ENCODE measurements at places on chromosomes 5 and 9.
A peak's percentile ranks its signal among the peaks of the same experiment; 100 is the strongest.

- DNase-seq = no peak
Observed at GRCh38 chr5:32342656-32343055, 29.9 kb upstream of the MTMR12 start.

DNA sequence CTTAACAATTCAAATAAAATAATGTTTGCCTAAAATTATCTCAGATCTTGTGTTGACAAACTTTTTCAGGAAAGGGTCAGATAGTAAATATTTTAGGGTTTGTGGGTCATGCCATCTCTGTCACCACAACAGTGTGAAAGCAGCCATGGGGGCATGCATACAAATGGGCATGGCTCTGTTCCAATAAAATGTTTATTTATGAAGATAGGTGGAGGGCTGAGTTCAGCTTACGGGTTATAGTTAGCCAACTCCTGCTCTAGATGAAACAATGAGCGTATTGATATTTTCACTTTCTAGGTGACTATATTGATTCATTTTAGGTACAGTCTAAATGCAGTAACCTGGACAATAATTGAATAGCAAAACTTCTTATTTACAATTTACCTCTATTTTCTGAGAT, 533.8 kb upstream of the CLINT1 start:
- DNase-seq = no peak

GRCh38 chr9:132978451-132979131, at the start of gene GFI1B:
GFI1B (plus strand) TSS chr9:132978694; CDS start chr9:132986679, 7,985 bp downstream.
- no peak for DNase-seq

GRCh38 chr5:149268928-149269557, 2.6 kb upstream of the AFAP1L1 start:
- peak; percentile 66 for DNase-seq

DNA sequence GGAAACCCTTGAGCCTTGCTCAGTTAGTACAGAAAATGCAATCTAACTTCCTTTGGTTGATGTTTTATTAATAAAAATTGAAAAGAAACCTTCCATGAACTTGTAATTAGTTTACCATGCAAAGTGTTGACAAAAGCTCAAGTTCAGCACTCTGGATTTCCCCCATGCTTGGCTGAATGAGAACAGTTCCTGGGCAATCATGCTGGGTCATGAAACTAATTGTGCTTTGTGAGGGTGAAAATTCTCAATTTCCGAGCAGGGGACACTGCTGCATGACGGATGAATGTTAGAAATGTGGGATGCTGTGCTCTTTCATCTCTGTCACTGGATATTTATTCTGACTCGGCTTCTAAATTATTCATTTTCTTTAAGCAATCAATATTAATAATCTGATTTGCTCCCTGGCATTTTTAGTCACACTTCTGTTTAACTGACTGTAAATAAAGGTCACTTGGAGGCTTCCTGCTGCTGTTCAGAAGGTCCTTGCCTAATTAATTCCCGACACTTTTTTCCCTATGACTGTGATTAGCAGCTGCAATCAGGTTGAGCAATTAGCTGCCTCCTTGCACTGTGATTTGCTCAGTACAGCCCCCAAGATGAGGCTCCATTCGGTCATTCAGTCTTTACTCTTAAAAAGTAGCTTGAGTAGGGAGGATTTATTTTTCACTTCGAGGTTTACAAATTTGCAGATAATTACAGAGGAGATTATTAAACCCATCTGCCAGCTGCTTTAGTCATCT, 678.1 kb upstream of the ZNF608 start:
- no peak for DNase-seq

DNA sequence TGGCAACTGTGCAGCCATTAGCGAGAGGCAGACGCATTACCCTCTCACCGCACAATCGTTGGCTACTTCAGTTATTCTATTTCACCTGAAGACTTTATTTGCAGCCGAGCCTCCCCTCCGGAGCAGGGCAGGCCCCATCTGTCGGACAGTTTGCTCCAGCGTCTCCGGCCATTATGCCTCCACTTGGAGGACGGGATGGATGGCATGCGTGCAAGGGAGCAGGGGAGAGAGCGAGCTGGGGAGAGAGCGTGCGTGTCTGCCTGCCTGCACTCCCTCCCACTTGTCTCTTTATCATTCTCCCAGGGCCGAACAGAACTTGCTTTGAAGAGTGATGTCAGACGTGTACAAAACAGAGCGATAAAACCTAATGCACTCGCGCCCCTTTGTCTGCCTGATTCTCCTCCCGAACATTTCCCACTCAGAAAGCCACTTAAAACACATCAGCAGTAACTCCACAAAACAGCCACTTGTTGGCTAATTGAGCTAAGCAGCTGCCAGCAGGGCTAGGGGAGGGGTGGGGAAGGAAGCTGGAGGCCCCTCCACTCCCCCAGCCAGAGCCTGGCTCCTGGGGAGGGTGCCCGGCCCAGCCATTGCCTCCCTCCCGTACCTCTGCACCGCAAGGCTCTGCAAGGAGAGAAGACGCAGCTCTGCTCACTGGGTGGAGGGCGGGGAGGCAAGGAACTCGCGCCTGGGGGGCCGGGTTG, 43.4 kb upstream of the FUBP3 start:
- DNase-seq = no peak

DNA sequence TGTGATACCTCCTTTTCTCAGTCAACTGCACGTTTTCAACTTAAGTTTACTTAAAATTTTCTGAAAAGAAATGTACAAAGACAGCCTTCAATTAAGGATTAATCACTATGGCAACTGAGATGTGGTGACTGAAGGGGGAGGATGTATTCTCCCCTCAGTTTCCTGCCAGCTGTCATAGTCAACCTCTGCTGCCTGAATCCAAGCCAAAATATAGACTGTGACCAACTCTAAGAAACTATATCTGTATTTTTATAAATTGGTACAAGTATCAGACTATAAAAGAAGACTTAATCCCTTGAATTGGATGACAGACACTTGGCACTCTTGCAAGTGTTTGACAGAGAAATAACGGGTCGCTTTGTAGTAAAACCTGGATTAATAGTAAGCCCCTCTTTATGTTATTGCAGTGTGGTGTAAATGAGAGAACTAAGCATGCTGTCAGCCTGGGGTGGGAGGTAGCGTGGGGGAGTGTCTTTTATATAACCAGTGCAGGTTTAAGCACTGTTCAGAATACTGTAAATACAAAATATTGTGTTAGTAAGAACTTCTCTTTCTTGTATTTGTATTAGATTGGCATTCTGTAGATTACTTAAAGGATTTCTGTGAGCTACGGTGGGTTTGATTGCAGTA, 106.4 kb downstream of the ERCC6L2 start:
- DNase-seq = no peak

GRCh38 chr5:80246001-80246758, 9.7 kb downstream of the SERINC5 start:
- no peak for DNase-seq

DNA sequence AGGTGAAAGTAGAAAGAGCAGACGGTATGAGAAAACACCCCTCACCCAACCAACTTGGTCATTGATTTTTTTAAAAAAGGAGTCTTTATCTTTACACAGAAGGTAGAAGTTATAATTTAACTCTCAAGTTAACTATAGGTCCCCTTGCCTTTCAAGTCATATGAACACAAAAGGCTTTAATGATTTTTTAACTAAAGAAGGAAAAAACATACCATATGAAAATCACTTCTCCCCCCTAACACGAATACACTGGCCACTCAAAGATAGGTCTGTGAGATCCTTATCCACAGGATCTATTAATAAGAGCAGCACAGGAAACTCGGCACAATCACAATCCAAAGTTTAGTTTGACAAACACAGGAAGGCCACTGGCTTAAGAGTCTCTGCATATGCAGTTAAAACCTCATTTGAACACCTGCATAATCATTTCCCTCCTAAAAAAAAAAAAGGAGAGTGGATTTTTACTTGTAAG, 138.0 kb downstream of the ENC1 start:
- DNase-seq = no peak

- no peak for DNase-seq
Observed at GRCh38 chr9:121756474-121757280, 105.2 kb downstream of the DAB2IP start.

DNA sequence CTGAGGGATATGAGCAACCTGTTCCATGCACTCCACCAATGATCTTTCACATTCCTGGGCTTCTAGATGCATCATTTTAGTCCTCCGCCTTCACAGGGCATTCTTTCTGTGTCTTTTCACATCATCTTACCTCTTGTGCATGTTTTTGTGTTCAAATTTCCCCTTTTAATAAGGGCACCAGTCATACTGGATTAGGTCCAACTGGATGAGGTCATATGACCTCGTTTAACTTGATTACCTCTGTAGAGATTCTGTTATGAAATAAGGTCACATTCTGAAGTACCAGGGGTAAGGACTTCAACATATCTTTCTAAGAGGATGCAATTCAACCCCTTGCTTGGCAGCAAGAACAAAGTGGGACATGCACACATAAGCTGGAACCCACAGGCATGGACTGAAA, 335.3 kb upstream of the TLE4 start:
- no peak for DNase-seq

DNA sequence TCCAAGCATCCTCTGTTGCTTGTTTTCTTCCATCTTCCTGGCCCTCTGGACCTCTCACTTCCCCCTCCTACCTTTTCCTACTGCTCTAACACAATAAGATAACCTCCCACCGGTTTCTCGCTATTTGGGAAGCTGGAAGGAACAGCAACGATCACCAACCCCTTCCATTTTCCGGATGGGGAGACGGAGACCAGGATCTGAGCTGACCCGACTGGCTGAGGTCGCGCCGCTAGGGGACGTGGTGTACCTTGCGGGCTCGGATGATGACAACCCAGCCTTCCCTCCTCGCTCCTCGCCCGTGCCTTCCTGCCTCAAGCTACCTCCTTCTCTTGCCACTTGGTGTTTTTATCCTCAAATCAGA, 1.9 kb downstream of the LPAR1 start:
- no peak for DNase-seq

DNA sequence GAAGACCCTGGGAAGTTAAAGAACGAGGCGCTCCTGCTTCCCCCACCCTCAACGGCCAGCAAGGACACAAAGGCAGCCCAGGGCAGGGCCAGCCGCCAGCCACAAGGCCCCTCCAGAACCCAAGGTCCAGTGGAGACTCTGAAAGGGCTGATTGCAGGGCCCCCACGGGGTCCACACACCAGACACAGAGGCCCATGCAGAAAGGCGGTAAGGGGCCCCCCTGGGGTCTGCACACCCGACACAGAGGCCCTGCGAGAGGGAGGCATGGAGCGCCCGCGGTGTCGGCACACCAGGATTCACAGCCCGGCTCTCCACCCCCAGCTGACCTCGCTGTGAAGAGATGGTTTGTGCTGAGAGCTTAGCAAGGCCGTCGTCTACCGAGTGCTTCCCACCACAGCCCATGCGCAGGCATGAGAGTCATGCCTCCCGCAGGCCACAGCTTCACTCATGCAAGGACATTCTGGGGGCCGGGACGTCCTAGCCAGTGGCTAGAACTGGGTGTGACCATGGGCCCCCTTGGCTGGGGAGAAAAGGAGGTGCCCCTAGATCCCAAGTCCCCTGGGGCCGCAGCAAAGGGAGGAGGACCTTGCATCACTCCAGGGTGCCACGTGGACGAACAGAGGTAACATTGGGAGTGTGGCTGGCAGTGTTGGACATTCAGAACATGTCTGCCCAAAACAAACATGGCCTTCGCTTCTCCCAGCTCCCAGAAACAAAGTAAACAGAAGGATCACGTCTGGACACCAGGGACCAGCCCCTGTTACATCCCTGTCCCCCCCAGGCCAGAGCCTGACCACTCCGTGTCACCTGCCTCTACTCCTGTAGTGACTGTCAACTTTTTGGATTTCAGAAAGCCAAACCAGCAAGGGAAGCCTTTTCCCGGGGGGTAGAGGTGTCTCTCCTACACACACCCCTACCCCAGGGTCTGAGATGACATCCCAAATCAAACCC, 9.8 kb downstream of the BRD3 start:
- no peak for DNase-seq

All from GM19239 (cell line).